ENCODE measurements at places on chromosomes 7 and 10. TPM values are rescaled to one million over a fixed set of nuclear protein-coding genes. Genes with fewer than 3 reads are reported as not detected.

CALHM1 gene
- total RNA-seq, result not detected

OR13A1 gene
- total RNA-seq, result not detected

CTAGE8 gene
- total RNA-seq, result 0.04 TPM

C1QL3 gene
- total RNA-seq, result 0.11 TPM

CCL24 gene
- total RNA-seq, result not detected

CFAP69 gene
- 1.8 TPM for total RNA-seq

ANKRD61 gene
- total RNA-seq, result 0.07 TPM

C7orf57 gene
- total RNA-seq, result 0.11 TPM

- DNase-seq, result no peak
Observed at GRCh38 chr10:50640238-50640637, 16.5 kb upstream of the SGMS1 start.

DNA sequence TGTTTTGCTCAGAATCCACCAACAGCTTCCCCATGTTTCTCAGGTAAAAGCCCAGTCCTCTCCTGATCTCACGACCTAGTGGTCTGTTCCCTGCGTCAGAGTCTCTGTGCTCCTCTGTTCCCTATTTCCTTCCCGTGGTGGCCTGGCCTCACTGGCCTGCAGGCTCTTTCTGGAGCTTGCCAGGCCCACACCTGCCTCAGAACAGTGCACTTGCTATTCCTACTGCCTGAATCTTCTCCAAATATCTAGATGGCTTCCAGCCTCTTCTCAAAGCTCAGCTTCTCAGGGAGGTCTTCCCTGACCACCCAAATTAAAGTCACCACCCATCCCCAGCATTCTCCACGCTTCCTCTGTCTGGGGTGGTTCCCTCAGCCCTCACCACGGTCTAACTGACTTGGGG lies 165.3 kb downstream of the USP6NL start:
- DNase-seq, result no peak

DNA sequence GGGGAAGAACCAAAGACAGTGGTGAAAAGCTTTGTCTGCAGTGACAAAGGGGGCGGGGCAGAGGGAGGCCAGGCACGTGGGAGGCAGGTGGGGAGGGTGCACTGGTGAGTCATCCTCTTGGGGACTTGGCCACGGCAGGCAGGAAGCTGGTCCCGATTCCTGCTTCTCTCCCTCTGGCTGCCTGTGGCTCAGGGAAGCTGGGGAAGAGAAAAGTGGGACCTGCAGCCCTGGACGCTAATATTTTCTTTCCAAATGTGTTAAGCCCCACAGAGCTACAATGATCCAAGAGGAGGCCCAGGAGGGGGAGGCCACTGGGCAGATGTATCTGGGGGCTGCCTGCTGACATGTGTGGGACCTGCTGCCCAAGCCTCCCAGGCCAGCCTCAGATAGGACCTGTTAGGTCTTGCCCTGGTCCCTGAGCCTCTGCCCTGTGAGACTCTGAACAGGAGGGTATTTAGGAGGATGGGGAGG lies 231.8 kb downstream of the KCNMA1 start:
- DNase-seq, result no peak

DNA sequence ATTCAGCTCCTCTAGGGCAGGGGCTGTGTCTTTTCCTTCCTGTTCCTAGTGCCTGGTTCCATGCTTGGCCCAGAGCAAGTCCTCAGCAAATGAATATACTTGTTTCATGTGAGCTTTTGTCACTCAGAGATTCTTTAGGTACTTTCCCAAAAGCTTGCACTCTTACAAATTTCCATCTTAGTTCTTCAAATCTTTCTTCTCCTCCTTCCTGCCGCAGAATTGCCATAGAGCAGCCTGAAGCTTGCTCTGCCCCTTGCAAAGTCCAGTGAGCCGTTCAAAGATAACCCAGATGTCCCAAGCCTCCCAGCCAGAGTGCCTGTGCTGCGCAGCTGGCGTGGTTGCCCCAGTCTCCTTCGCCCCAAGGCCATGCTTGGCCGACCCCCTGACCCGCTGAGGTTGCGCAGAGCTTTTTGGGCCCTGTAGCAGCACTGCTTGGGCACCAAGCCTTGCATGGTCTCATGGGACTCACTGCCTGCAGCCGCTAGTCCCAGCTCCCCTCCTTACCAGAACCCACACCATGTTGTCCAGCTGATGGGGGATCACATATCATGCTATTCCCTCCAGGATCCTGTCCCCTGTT lies 20.7 kb downstream of the CHST3 start:
- no peak for DNase-seq

DNA sequence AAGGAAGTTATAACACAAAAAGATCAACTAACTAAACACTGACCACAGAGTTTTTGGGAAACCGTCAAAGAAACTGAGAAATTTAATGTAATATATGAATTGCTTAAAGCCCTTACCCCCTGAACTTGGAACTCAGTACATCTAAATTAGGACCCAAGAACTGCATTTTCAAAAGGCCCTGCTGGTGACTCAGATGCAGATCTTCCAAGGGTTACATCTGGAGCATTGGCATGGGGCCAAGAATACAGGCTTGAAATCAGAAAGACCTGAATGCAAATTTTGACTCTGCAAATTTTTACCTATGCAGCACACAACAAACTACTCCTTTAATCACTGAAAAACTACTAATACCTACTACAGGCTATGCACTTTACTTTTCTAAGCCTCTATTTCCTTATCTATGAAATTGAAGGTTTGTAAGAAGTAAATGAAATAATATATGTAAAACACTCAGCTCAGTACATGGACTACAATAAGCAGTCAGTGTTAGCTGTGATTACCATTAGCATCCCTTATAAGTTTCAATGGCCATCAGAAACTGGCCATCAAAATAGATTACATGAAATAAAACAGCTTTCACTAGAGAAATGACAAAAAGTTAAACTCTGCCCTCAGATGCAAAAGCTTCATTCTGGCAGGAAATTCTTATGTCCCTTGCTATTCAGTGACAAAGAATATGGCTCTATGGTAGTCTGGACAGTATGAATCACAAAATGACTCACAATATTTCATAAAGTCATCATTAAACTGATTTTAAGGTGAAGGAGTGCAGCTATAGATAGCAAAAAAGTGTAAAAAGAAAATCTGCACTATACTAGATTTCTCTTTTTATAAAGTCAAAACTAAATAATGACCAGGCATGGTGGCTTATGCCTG lies 43.6 kb downstream of the NSUN6 start:
- peak; percentile 33 for DNase-seq

GRCh38 chr10:121509112-121509511 lies 89.1 kb downstream of the FGFR2 start:
- DNase-seq, result no peak

- DNase-seq, result no peak
Observed at GRCh38 chr7:101904019-101904418, 86.6 kb downstream of the CUX1 start.

DNA sequence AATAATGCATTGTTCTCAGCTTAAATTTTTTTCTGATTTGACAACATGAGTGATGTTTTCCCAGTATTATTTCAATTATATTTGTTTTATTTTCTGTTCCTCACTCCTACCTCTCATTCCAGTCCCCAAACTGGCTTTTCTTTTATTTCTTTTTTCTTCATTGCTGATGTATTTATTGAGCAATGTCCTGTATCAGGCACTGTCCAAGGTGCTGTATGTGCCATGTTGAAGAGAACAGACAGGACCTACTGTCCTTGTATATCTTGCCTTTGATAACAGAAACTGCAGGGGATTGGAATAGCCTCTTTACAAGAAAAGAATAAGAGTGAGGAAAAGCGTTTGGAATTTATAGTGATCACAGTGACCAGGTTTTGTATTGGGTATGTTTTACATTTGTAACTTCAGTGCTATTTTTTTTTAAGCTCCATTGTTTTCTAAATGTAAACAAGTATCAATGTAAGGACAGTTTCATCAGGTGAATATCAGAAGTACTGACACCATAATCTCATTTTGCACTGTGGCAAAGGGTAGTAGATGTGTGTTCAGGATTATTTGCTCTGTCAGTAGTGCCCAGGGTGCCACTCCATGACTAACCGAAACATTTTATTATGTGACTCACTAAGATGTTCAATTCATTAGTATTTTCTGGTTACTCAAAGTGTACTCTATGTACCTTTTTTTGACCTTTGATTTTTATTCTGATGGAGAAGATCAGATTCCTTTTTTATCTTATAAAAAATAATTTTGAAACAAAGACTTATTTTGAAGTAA lies 15.6 kb upstream of the CLDN12 start:
- no peak for DNase-seq

DNA sequence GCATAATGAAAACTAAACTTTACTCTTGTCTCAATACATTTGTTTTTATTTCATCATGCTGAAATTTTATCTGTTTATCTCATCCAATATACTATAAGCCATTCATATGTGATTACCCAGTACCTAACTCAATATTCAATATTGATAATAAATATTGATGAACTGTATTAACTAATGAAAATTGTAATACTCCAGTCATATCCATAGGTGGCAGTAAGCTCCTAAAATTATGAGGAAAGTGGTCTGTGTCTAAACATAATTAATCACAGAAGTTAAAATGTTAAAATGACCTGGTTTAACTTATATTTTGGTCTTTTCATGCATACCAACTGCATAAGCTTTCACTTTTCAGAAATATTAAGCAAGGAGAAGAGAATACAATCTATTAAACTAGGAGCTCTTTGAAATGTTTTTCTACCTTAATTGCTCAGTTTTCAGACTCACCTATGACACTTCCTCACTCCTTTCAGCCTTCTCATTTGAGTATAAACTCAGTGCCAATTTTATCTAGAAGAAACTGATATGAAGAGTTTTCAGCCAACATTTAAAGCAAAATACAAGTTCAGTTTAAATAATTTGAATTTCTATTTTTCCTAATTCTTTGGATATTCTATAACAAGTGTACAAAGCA lies 30.5 kb upstream of the VWDE start:
- no peak for DNase-seq

- DNase-seq, result peak; percentile 77
Observed at GRCh38 chr7:105439174-105439893, 50.6 kb upstream of the SRPK2 start.

DNA sequence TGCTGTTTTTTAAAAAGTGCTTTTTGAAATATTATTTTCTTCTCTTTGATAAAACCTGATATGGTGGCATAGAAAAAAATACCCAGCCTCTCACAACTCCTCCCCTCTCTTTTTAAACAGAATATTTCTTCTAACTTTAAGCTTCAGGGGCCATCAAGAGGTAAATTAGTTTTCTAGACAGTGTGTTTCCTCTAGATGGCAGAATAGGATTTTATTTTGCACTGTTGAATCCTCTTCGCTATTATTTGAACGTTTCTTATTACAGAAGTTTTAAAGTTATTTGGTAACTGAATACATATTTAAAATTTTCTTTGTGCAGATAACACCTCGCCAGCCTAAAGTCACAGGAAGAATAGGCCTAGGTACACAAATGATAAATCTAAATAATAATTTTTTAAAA lies 30.3 kb downstream of the ARL5B start:
- DNase-seq, result no peak

DNA sequence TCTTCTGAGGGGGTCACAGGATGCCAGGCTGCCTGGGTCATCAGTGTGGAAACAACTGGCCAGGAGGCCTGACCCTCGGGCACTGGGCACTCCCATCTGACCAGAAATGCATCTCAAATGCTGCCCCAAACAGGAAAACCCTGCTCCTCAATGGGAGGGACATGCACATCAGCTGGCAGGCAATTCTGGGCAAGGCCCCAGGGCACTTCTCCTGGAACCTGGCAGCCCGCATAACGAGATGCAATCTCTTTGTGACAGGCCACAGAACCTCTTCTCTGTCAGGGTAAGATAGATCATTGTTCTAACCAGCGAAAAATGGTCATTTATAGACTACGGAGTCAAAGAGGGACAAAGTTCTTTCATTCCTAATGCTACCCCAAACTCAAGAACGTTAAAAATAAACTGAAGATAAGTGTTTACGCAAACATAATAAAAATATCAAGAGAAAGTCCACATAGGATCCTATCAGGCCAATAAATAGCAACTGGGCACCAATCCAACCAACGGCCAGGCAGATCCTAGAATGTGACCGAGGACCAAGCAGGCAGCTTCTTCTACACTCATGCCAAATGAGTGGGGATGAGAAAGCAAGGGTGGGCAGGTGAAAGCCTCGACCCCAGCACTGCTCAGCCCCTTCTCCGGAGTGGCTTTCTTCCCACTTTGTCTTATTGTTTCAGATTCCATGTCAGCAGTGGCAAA lies 212.3 kb downstream of the TCERG1L start:
- DNase-seq, result no peak

- no peak for DNase-seq
Observed at GRCh38 chr10:63547628-63548360, 26.6 kb downstream of the REEP3 start.

- DNase-seq, result no peak
Observed at GRCh38 chr10:103077020-103077419, 116.1 kb downstream of the NT5C2 start.

- DNase-seq, result no peak
Observed at GRCh38 chr7:149729983-149730801, 43.2 kb downstream of the ZNF467 start.

DNA sequence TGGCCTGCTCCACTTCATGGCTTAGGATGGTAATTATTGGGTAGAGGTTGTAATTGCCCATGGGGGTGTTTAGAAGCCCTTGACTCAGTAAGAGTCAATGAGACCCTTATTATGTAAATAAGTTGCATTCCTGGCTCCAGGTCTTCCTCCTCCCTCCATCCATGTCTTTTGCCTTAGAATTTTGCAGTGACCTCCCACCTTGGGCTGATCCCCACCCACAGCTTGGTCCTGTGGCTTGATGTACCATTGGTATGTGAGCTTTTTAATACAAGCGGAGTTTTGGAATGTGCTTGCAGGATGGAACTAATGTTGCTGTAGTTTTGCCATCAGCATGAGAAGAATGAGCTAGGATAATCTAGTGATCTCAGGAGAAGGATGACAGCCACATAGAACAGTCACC lies 73.2 kb upstream of the DGKI start:
- no peak for DNase-seq

- no peak for DNase-seq
Observed at GRCh38 chr7:20954711-20955619, 168.3 kb upstream of the SP8 start.

DNA sequence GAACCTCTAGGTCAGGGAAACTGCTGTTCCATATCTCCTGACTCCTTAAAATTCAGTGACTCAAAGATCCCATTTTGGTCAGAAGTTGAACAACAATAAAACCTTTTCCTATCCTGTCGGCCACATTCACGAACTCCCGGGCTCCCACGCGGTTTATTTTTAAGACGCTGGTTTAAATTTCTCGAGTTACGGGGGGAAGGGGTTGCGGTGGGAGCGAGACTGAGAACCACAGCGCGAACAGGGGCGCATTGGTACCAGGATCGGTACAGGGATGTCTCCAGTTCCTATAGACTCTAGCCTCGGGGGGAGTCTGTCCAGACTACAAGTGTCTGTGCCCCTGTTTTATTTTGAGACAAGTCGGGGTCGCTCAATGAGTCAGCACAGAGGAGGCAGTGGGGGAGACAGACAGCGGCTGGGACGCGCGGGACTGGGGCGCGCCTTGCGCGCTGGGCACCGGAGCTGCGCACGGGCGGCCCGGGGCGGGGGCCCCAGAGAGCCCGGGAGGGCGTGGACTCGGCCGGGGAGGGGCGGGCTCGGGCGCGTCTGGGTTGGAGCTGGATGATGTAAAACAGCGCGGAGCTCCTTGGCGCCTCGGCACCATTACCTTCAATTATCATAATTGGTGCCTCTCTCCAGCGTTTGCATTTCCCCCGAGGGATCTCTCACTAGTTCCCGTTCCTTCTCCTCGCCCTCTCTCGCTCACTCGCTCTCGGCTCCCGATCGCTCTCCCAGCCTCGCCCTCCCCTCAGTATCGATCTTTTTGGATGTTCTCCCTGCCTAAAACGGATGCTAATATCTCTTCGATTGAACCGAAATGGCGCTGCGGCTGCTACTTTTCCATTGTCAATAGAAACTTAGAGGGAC lies 8.7 kb upstream of the BAMBI start:
- DNase-seq, result no peak

- DNase-seq, result no peak
Observed at GRCh38 chr7:10245406-10245805, 728.3 kb upstream of the PHF14 start.

Measured in pulmonary artery endothelial cell (primary cell).